ENCODE measurements at places on chromosomes 3 and 15.

DNA sequence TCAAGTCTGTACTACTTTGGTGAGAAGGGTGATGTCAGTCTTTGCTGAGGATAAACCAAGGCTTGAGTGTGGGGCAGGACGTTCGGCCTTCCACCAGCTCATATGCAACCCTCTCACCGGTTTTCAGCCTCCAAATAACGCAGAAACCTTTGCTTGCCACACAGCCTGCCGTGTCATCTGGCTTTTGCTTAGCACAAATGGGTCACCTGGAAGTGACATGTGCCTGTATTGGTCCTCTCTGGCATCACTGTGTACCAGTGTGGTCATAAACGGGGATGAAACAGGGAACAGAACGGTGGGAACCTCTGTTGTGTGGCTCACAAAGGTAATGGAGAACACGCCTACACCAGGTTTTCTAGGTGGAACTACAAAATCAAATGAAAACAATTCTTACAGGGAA, 7.1 kb downstream of the POMGNT2 start:
- DNase-seq, result no peak

DNA sequence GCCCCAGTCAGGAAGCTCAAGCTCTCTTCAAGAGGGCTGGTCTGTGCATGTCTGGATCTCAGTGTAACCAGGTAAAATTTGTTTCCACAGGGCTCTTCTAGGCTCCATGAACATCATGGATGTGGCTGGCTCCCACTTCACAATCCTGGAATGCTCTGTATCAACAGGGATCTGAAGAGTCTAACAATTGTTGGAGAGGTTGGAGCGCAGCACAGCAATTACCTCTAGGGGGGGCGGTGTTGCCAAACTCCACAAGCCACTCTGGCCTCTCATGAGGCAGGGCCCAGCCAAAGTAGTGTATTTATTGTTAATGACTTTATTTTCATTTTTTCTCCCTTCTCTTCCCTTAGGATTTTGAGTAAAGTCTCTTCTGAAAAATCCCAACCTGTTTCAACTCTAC, 6.1 kb upstream of the EIF2B5 start:
- no peak for DNase-seq

- DNase-seq, result no peak
These were observed 892.0 kb downstream of the NAALADL2 start for GRCh38 chr3:175751089-175751488.

GRCh38 chr3:115687721-115688120, 64.4 kb downstream of the GAP43 start:
- DNase-seq, result no peak

DNA sequence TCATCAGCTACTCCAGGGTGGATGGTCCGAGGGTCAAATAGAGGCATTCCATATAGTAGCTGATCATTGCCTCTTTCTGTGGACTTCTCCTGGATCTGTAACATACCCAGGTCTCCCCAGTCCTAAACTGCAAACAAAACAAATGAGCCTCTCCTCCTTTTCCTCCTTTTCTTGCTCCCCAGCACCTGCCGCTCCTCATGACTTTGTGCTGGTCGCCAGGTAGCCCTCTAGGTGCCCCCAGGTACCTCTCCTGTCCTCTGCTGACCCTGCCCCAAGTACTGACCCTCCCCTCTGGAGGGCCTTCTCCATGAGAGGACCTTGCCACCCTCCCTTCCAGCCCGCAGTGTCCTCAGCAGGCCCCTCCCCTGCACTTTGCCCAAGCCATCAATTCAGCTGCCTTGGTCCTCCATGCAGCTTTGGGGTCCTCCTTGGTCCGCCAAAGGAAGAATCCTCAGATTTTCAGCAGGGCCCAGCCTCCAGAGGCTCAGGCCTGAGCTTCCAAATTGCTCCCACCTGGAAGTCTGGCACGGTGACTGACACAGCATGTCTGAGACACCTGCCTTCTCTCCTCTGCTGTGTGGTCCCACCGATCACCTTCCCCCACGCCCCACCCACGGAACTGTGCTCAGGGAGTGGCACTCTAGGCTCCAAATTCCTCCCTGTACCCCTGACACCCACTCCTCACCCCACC, 111.0 kb downstream of the LRRK1 start:
- DNase-seq, result no peak

DNA sequence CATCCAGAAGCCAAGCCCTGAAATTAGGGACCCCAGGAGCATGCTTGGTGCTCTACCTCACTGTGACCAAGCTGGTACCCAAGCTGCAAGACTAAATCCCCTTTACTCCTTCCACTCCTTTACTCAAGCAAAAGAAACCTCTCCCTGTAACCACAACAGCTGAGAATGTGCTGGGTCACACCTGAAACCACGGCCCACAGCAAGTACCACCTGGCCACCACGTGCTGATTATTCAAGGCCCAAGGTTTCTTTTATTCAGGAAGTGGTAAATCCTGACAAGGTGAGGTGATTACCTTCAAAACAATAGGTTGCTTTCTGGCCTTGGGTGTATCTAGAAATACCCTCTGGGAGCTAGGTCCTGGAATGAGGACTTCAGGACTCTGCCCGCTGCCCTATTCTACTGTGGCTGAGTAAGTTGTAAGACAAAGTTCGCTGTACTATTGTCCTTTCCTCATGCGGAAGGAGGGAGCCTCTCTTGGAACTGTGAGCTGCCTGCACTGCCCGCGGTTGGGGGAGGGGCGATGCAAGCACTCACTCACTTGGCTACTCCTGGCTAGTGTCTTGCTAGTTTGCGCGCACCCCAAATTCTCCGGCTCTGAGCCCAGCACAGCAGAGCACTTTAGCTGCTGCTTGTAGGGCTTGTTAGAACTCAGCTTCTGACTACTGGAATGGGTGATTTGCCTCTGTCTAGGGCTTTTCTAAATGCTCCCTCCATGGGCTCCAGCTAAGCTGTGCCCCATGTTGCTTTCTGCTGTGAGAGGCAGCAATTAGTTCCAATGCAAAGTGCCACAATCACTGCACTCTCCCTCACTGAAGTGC, 487.1 kb upstream of the CNTN3 start:
- DNase-seq, result no peak

DNA sequence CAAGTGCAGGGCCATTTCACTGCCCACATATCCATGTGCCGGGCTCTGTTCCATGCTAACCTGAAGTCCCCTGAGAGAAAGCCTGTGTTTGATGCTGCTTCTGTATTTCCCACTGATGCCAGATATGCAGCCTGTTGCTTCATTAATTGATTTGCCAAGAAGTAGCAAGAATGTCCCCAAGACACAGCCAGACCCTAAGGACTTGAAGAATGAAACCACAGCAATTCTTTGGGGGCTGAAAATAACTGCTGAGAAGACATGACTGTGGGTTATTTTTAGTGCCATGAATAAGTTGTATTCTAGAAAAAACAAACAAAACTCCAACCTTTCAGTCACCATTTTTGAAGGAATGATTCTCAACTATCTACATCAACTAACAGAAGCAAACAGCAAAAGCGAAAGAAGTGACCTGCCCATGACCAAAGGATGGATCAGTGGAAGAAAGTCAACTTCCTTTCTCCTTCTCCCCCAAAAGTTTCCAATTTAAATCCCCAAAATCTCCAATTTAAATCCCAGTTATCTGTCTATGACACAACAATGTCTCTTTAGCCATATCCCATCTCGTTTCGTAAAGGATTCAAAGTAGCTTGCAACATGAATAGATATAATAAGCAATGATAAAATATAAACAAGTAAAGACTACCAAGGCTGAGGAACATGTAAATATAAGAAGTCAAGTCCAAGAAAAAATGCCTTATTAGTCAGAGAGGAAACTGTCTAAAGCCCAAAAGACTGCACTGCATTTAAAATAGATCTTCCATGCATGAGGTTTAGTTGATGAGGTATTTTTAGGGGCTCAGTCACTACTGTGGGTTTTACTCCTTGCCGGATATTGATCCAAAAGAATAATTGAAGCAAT, 226.8 kb downstream of the DTWD1 start:
- no peak for DNase-seq

DNA sequence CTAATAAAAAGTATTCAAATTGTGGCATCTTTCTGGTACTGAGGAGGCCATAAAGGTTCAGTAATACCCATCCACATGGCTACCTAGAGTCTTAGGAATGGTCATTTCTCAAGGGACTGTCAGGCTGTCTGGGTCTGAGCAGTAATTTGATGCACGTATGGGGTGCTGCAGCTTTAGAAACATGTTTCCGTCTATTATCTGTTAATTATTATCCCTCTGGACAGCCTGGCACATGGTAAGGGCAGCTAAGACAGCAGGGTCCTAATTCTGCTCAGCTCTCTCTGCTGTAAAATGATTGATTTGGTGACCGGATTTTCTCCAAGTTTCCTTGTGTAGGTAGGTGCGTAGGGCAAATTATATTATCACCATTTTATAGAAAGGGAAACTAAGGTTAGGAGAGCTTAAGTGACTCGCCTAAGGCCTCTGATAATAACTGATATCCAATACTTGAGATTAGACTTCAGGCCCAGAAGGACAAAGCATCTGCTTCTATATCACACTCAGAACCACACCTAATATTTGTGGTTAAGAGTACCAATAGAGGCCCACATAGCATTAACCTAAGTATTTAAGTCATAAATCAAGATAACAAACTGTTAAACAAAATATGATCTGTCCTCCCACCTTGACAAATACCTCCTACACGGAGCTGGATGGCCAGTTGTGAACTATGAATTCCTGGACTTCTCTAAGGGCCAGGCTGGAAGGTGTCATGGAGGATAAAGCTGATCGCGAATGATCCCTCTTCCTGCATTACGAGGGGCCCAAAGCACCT, 2.9 kb upstream of the RAP2B start:
- no peak for DNase-seq

GRCh38 chr3:111314898-111315297, 227.1 kb upstream of the CD96 start:
- DNase-seq, result no peak

DNA sequence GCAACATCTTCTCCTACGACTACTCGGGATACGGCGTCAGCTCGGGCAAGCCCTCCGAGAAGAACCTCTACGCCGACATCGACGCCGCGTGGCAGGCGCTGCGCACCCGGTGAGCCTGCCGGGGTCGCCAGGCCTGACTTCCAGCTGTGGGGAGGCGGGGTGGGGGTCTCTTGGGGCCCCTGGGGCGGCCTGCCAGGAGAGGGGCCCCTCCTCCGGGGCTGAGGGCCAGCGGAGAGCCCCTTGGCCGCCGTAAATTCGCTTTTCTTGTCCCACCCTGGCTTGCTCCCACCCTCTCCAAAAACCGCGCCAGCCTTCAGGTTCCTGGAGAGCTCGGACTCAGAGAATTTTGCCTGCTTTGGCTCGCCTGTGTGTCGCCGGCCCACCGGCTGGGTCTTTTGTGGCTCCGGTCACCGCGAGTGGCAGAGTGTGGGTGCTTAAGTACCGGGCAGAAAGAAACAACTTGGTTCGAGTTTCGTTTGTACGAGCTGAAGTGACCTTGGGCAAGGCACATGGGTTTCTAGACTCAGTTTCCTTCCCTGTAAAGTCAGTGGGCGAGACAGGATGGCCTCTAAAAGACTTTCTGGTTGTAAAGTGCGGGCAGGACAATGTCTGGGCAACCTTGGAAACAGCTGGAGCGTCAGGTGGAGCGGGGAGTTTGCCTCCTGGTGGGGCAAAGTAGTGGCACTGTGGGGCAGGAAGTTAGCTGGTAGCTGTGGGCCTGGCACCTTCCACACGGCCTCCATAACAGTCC, 976 bp downstream of the ABHD17C start:
- DNase-seq, result no peak

DNA sequence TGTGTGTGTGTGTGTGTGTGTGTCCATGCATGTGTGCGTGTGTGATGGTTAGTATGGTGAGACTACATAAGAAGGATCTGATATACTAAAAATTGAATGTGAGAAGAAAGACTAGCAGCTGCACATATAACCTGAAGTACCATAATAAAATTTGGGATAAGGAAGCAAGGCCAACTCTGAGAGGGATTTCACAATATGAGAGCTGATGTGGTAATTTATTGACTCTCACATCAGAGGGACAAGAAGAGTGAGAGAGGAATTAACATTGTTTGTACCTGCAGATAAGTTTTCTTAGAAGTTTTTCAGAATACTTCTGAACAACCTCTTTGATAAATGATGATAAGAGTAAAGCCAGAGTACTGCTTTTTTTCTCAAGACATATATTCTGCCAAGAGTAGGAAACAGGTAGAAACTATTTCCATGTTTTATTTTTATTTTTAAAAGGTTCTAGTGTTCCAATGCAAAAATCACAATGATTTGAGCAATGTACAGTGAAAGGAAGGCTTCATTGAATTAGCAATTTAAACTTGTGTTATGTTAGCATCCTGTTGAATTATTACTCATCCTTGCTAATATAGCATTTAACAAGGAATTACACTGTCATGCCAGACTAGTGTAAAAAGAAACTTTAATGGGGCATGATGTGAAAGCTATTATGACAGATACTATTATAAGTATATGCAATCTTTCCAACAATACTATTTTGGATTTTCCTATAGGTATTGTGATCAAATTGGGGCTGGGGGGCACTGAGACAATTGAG, 415.5 kb upstream of the ARPP21 start:
- DNase-seq, result no peak

DNA sequence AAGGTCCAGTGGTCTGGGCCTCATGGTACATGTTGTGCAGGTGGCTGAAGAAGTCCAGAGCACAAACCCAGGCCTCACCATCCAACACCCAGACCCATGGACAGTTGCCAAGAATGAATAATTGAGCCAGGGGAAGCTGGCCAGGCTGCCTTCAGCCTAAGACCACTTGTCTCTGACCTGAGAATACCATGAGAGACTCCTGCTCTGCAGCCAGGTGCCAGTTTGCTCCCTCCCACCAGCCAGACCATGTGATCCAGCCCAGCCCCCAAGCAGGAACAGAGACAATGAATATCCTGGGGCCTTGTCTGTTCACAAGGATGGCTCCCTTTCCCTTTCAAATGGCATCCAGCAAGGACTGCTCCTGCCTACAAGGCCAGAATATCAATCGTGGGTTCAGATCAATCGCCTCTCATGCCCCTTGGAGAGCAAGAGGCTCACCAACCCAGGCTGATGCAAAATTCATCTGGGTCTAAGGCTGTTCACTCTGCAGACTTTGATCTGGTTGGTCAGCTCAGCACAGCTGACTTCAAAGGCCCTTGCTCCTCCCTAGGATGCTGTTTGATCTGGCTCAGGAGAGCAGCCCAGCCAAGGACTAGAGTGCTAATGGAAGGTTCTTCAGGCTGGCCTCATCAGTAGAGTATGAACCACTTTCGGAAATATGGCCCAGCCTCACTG, 13.4 kb downstream of the TRAIP start:
- no peak for DNase-seq

DNA sequence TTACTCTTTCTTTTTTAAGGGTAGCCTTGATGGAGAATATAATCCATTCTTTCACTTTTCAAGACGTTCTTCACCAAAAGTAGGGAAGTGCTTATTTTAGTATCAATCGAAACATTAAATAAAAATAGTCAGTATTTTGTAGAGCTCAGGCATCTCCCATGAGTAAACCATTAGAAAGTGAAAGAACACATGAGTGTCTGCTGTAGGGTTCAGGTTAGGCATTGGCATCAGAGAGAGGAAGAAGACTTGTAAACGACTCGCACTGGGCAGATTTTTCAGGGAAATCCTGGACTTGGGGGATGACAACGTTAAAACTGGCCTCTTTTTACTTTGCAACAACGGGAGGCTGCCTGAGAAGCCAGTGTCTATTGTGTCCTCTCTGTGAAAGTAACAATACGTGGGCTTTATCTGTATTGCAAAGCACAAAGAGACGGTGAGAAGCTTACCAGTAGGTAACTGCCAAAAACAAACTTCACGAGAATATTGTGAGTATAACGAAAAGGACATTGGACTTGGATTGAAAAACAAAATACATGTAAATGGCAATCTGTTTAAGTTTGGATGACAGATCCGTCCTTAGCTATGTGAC, 451.7 kb downstream of the PYDC2 start:
- DNase-seq, result no peak

GRCh38 chr3:124873226-124873625, 13.9 kb downstream of the ITGB5 start:
- DNase-seq, result no peak
